GM23248 (cell line): ENCODE measurements at places on chromosomes 12 and 14. TPM values are rescaled to one million over a fixed set of nuclear protein-coding genes. Genes with fewer than 3 reads are reported as not detected.

The KRT77 gene
- total RNA-seq: not detected in 2 replicates

DNA sequence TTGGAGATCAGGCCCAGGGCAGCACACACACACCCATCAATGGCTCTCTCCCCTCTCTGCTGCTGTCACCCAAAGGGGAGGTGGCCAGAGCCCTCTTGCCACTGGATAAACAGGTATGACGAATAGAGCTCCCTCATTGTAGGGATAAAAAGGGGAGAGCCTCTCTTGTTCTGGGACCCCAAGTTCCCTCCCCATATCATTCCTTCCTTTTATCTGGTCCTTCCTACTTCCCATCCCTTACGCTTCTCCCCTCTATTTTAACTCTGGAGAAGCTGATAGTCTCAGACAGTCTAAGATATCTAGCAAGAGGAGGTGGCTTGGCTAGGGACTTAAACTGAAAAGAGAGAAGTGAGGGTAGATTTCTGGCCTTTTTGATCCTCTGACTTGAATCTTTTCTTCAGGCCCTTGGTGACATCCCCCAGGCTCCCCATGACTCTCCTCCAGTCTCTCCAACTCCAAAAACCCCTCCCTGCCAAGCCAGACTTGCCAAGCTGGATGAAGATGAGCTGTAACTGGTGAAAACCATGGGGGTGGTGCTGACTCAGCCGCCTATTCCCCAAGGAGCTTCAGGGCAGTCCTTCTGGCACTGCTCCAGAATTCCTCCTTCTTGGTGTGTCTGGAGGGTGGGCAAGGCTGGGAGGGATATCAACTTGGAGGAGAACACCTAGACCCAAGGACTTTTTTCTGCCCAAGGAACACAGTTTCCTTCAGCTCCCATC, 5.3 kb downstream of the ARHGEF25 start:
- no peak overlapping the region for H3K4me3 ChIP-seq
- peak; percentile 90 for DNase-seq
- no peaks in the 10 kb centered on the region; the same call in 1 of the 2 replicates for H3K36me3 ChIP-seq
- H3K27me3 ChIP-seq: peaks cover 13% of the 10 kb centered on the region

The RFX4 gene
- not detected in 2 replicates for total RNA-seq

The RIC8B gene
- total RNA-seq: 6.8 and 10.4 TPM in 2 replicates

GRCh38 chr12:94255006-94255405, 106.6 kb downstream of the PLXNC1 start:
- H3K4me1 ChIP-seq: no peaks in the 10 kb centered on the region
- no peak for DNase-seq
- H3K27ac ChIP-seq: no peak overlapping the region
- no peaks in the 10 kb centered on the region for H3K36me3 ChIP-seq

The MORN3 gene
- total RNA-seq: 0.13 TPM in 1 of 2 replicates, not detected in the other

DNA sequence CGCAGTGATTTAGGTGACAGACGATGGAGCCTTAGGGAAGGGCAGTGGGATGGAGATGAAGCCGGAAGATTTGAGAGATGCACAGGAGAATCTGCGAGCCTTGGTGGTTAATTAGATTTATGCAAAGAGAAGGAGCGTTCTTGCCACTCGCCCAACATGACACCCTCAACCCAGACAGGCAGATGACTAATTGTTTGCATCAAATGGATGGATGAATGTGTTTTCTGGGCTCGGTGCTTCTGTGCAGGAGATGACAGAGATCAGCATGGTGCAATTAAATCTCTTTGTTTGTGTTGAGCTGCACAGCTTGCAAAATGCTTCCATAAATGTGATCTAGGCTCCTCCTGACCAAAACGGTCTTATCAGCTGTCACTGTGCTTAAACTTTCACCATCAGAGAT, 202.3 kb upstream of the PRMT8 start:
- no peak overlapping the region for H3K4me3 ChIP-seq
- no peaks in the 10 kb centered on the region for H3K27me3 ChIP-seq

DNA sequence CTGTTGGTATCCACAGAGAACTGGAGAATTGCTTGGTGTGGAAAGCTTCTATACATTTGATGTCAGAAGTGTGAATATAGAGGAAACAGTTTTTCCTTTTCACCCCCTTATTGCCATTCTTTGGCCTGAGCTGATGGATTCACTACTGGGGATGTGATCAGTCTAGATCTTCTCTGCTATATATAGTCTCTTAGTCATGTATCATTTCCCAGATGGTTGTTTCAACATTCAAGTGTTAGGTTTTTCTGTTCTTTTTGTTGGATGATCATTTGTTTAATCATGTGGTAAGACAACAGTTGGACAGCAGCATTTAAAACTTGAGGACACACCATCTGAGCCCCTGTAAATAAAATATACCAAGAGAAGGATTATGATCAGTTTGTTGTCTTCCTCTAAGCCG, 29.6 kb downstream of the TMX1 start:
- no peaks in the 10 kb centered on the region for H3K4me1 ChIP-seq
- no peaks in the 10 kb centered on the region for H3K27me3 ChIP-seq
- H3K36me3 ChIP-seq: no peaks in the 10 kb centered on the region
- DNase-seq: no peak
- no peak overlapping the region for H3K27ac ChIP-seq
- no peak overlapping the region for H3K4me3 ChIP-seq

The GALNT6 gene
- 9.4 and 22.4 TPM in 2 replicates for total RNA-seq

The C12orf60 gene
- total RNA-seq: 1.2 and 2.3 TPM in 2 replicates

- H3K36me3 ChIP-seq: peaks cover 8% of the 10 kb centered on the region
- DNase-seq: no peak
These were observed 112.1 kb downstream of the MON2 start for GRCh38 chr12:62578726-62579125.

GRCh38 chr12:124893792-124894516, 20.5 kb downstream of the UBC start:
- H3K4me1 ChIP-seq: no peaks in the 10 kb centered on the region
- no peak overlapping the region for H3K4me3 ChIP-seq
- no peak for DNase-seq
- no peaks in the 10 kb centered on the region for H3K36me3 ChIP-seq
- no peak overlapping the region for H3K27ac ChIP-seq
- no peaks in the 10 kb centered on the region for H3K27me3 ChIP-seq

The NRXN3 gene
- total RNA-seq: 0.11 TPM in 1 of 2 replicates, not detected in the other

DNA sequence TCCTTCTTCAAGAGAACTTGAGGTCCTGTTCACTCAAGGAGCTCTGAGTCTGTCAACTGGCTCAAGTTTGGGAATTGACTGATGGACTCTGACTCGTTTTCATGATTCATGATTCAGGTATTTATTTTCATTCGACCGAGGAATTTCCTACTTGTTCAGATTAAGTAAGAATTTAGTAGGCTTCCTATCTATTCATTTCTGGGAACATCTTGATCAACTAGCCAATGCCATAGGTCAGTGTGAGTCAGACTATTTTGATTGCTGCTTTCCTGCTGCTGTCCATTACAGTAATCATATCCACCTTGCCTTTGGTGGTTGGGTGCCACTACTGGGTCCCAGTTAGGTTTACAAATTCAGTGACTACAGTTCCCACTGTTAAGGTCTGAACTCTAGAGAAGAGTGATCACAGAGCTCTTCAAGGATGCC, 6.1 kb downstream of the FAM186A start:
- peak overlapping the region; percentile 24 for H3K27ac ChIP-seq
- peak; percentile 89 for DNase-seq
- H3K36me3 ChIP-seq: no peaks in the 10 kb centered on the region
- no peak overlapping the region for H3K4me3 ChIP-seq
- H3K27me3 ChIP-seq: no peaks in the 10 kb centered on the region

DNA sequence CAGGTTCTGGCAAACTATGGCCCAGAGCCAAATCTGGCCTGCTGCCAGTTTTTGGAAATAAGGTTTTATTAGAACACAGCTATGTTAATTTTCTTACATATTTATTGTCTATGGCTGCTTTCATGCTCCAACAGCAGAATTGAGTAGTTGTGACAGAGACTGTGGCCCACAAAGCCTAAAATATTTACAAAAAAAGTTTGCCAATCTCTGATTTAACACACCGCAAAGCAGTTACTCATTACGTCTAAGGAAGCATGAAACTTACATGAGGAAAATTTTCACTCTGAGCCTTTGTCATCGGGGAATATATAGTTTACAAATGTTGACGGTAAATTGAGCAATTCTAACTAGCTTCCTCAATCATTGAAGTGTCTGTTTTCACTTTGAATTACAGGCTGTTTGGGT, 96.5 kb downstream of the UNC79 start:
- no peaks in the 10 kb centered on the region for H3K27me3 ChIP-seq
- H3K4me3 ChIP-seq: no peak overlapping the region
- DNase-seq: peak; percentile 75
- H3K27ac ChIP-seq: peak overlapping the region; percentile 38; the same call in 1 of the 2 replicates
- H3K36me3 ChIP-seq: no peaks in the 10 kb centered on the region

DNA sequence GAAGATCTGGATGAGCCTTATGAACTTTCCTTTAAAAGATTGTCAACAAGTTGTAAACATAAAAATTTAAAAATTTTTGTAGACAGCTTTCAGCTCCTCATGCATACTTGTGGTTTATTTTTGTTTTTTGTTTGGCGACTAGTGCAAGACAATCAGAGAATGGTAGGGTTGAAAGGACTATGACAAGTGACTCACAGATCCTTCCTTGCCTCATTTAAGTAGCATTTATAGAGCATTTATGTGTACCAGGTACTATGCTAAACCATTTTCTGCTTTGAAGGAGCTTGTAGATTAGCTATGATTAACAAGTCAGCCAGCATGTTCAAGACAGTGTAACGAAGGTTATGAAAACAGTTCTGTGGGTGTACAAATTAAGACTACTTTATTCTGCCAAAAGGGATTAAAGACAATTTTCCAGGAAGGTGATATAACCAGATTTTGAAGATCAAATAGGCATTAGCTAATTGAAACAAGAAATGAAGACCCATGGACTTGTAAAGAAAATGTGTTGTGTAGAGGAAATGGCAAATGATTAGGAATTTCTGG, 122.0 kb downstream of the PCNX1 start:
- peaks cover 29% of the 10 kb centered on the region for H3K36me3 ChIP-seq
- DNase-seq: no peak
- H3K4me1 ChIP-seq: no peaks in the 10 kb centered on the region
- H3K27ac ChIP-seq: no peak overlapping the region

GRCh38 chr12:128554546-128555304, 269.0 kb downstream of the SLC15A4 start:
- no peak overlapping the region for H3K4me3 ChIP-seq
- H3K27me3 ChIP-seq: no peaks in the 10 kb centered on the region
- H3K36me3 ChIP-seq: no peaks in the 10 kb centered on the region
- H3K27ac ChIP-seq: no peak overlapping the region

The MPHOSPH9 gene
- total RNA-seq: 26.6 and 51.6 TPM in 2 replicates

DNA sequence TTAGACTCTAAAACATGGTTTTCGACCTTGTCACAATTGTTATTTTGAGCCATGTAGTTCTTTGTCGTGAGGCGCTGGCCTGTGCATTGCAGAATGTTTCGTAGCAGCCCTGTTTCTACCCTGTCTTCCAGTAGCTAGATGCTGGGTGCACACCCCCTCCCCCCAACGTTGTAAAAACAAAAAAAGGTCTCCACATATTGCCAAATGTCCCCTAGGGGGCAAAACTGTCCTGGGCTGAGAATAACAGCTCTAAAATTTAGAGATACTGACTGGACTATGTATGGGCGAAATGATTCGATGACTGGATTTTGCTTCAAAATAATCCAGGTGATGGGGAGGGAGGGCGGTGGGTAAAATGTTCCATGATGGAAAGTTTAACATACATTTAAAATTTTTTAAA, 126.1 kb upstream of the FUT8 start:
- H3K27me3 ChIP-seq: no peaks in the 10 kb centered on the region
- no peak overlapping the region for H3K27ac ChIP-seq
- H3K36me3 ChIP-seq: no peaks in the 10 kb centered on the region
- peaks cover 34% of the 10 kb centered on the region for H3K4me1 ChIP-seq
- DNase-seq: peak; percentile 20

The ANGEL1 gene
- total RNA-seq: 3.7 and 7.3 TPM in 2 replicates

- no peaks in the 10 kb centered on the region for H3K4me1 ChIP-seq
- H3K27me3 ChIP-seq: no peaks in the 10 kb centered on the region
- no peak for DNase-seq
- H3K27ac ChIP-seq: no peak overlapping the region
These were observed 30.8 kb upstream of the BATF start for GRCh38 chr14:75491376-75491978.

GRCh38 chr14:89586258-89587135, 169.5 kb upstream of the FOXN3 start:
- H3K27me3 ChIP-seq: no peaks in the 10 kb centered on the region
- H3K36me3 ChIP-seq: no peaks in the 10 kb centered on the region
- H3K4me3 ChIP-seq: no peak overlapping the region
- H3K4me1 ChIP-seq: no peaks in the 10 kb centered on the region
- DNase-seq: no peak

DNA sequence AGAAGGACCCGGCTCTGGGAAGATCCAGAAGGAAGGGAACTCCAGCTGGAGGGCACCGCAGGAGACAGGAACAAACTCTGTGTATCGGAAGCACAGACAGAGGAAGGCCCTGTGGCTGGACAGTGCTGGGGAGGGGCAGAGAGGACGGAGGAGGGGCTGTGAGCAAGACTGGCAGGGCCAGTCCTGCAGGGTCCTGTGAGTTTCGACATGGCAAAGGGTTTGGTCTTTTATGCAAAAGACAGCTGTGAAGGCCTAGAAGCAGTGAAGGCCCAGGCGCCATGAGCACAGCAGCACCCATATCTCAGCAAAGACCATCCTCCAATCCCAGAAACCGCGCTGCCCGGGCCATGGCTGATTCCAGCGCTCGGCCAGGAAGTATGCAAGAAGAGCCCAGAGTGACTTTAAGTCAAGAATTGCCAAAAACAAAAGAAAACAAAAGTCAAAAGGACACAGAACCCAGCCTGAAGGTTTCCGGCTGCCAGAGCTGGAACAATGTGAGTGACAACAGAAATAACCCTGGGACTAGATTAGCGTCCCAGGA, 126.5 kb downstream of the NCOR2 start:
- peaks cover 38% of the 10 kb centered on the region for H3K4me1 ChIP-seq
- no peaks in the 10 kb centered on the region for H3K36me3 ChIP-seq
- peak; percentile 64 for DNase-seq
- H3K27ac ChIP-seq: peak overlapping the region; percentile 98
- H3K27me3 ChIP-seq: no peaks in the 10 kb centered on the region

The CKB gene
- 18.5 and 27.2 TPM in 2 replicates for total RNA-seq

- no peak for DNase-seq
- no peaks in the 10 kb centered on the region; the same call in 1 of the 2 replicates for H3K27me3 ChIP-seq
- H3K4me3 ChIP-seq: no peak overlapping the region
- H3K27ac ChIP-seq: no peak overlapping the region
- no peaks in the 10 kb centered on the region for H3K4me1 ChIP-seq
These were observed 76.7 kb downstream of the GALNT8 start for GRCh38 chr12:4796694-4797482.

The DTX3 gene
- total RNA-seq: 12.3 and 19.6 TPM in 2 replicates

The ANHX gene
- not detected in 2 replicates for total RNA-seq

GRCh38 chr14:104792101-104792884, 3.3 kb downstream of the AKT1 start:
- H3K36me3 ChIP-seq: no peaks in the 10 kb centered on the region
- H3K4me1 ChIP-seq: peaks cover 16% of the 10 kb centered on the region
- H3K4me3 ChIP-seq: no peak overlapping the region
- H3K27ac ChIP-seq: no peak overlapping the region
- DNase-seq: no peak
- no peaks in the 10 kb centered on the region for H3K27me3 ChIP-seq

The PGAM5 gene
- 26.1 and 28.7 TPM in 2 replicates for total RNA-seq

The EPYC gene
- not detected in 2 replicates for total RNA-seq
